ENCODE measurements at places on chromosomes 7 and 10. TPM values are rescaled to one million over a fixed set of nuclear protein-coding genes. Genes with fewer than 3 reads are reported as not detected.
A peak's percentile ranks its signal among the peaks of the same experiment; 100 is the strongest.

DNA sequence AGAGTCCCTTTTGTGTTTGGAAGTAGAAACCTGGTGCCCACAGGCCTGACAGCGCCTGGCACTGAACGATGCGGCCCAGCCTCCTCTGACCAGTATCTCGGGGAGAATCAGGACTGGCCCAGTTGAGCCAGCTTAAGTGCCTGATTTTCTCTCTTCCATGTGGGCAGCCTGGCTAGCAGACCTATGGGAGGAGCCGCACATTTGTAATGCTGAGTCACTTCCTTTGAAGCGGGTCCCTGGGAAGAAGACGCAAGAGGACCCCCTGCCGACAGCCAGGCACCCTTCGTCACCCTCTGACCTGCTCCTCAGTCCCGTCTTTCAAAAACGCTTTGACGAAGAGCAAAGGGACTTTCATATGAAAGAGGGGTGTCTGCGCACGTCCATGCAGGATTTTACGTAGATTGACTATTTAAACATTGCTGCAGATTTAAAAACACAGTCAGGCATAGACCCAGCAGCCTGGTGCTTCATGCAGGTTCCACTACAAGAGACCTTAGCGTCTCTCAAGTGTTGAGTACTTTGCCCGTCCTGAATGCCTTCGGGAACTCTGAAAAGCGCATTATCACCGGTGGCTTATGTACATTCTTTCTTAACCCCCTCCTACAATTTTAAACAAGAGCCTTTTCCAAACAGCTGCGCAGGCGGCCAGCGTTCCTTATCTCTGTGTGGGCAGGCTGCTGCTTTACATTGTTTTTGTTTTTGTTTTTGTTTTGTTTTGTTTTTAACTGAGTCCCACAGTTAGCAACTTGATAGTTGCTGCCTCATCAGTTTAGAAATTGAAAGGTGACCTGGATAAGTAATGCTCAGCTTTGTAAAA, 36.5 kb upstream of the AP5Z1 start:
- H3K4me1 ChIP-seq, result peaks cover 55% of the 10 kb centered on the region
- peak overlapping the region; percentile 29 for H3K4me3 ChIP-seq
- peak overlapping the region; percentile 66 for H3K27ac ChIP-seq
- H3K27me3 ChIP-seq, result no peaks in the 10 kb centered on the region
- H3K36me3 ChIP-seq, result peaks cover 26% of the 10 kb centered on the region
- no peak for DNase-seq

Gene STRIP2
- total RNA-seq, result 6.6 TPM

DNA sequence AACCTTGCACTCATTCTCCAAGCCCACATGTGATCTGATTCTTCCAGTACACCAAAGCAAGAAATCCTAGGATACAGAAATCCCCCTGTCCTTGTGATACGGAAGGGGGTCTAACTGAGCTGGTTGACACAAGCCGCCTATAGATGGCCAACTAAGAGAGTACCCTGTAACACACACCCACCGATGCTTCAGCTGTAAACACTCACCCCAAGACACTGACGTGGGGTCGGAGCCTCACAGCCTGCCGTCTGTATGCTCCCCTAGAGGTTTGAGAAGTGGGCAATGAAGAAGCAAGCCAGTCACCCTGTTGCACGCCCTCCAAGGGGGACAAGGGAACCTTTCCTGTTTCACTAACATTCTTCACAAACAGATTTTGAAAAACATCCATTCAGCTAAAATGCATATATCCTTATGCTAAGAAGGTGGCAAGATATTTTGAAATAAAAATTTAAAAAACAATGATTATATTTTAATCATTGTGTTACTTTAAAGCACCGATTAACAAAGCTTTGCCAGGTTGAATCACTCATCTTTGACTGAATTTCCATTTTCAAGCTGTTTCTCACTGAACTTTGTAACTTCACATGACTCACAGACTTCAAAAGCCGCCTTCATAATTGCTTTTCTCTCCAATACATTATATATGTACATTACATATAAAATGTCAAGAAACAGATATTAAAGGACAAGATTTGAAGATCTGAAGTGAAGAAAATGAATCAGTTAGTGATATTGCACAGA, 329.3 kb downstream of the ARL4A start:
- H3K4me3 ChIP-seq, result no peak overlapping the region
- no peak overlapping the region for H3K27ac ChIP-seq
- H3K27me3 ChIP-seq, result no peaks in the 10 kb centered on the region
- no peaks in the 10 kb centered on the region for H3K36me3 ChIP-seq
- no peak for DNase-seq

DNA sequence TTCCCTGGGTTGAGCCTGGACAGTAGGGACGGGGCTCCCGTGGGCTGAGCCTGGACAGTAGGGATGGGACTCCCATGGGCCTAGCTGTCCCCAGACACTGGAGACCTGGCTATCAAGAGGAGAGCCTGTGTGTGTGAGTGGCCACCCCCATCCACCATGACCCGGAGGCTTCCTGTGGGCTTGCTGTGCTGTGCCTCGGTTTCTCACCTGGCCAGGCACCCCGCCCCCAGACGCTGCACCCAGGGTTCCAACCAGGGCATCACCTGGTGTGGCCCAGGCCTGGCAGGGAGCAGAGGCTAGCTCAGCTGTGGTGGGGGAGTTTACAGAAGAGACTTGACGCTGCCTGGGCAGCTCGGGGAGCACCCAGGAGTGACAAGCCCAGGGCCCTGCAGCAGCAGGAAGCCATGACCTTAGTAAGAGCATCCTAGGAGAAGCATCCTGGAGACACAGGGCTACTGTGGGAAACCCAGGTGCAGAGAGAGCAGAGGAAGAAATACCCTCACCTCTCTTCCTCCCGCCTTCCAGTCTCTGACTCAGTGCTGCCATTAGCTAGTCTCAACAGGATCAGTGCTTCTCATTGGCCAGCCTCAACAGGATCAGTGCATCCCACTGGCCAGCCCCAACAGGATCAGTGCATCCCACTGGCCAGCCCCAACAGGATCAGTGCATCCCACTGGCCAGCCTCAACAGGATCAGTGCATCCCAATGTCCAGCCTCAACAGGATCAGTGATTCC, 61.0 kb downstream of the PDGFA start:
- no peak overlapping the region for H3K27ac ChIP-seq
- no peak for DNase-seq
- no peak overlapping the region for H3K4me3 ChIP-seq
- no peaks in the 10 kb centered on the region for H3K4me1 ChIP-seq

Gene MINDY3
- total RNA-seq, result 16.5 TPM

Data from activated CD8-positive, alpha-beta T cell treated with anti-CD3 and anti-CD28 coated beads, Interleukin-2, amount 10 ng/mL, durations not matched to agents 7 days and 5 days (primary cell).